ENCODE measurements at places on chromosomes 7 and 10.

DNA sequence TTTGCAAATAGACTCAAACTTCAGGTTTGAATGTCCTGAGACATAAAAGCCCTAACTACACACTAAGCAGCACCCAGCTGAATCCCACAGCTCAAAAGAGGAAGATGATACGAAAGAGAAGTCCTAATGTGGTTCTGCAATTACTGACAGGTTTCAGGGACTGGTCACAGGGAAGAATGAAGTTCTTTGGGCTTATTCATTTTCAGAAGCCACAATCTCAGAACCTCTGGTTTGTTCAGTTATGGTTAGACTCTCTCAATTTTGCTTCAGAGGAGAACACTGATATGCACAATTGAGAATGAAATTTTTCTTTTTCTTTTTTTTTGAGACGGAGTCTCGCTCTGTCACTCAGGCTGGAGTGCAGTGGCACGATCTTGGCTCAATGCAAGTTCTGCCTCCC, 94.6 kb upstream of the FAM180A start:
- DNase-seq: no peak

GRCh38 chr7:157436763-157437480, 100.1 kb downstream of the DNAJB6 start:
- DNase-seq: no peak

DNA sequence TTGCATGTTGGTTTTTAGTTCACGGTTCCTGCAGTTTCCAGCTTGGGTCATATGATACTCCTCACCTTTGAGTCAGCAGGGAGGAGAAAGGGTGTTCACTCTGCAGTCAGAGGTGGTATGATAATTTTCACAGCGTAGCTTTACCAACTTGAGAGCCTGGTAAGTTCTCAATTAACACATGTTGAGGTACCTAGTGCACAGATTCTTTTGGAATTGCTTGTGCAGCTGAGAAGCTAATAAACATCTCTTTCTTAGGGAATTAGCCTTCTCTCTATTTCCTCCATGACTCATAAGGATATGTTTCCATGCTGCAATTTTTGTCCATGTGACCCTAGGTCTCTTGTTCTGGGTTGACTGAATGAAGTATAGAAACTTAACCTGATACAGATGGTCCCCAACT, 166.6 kb downstream of the KIF20B start:
- DNase-seq: no peak

DNA sequence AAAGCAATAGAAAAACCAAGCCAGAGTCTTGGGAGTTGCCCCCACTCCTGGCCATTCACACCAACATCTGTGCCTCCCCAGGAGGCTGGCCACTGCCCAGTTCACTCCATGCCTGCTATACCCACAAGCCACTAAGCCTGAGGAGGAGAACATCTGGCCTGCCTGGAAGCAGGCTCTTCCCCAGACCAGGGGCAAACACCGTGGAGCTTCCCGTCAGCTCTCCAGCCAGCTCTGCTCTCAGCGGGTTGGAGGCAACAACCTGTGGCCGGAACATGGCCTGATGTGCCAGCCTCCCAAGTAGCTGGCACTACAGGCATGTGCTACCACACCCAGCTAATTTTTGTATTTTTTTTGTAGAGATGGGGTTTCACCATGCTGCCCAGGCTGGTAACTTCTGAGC, 9.1 kb upstream of the PTPRN2 start:
- DNase-seq: no peak

- no peak for DNase-seq
Measured at GRCh38 chr10:73593812-73594211, 2.7 kb upstream of the USP54 start.

GRCh38 chr10:117004227-117005025, 561 bp downstream of the SHTN1 start:
- peak; percentile 10 for DNase-seq

DNA sequence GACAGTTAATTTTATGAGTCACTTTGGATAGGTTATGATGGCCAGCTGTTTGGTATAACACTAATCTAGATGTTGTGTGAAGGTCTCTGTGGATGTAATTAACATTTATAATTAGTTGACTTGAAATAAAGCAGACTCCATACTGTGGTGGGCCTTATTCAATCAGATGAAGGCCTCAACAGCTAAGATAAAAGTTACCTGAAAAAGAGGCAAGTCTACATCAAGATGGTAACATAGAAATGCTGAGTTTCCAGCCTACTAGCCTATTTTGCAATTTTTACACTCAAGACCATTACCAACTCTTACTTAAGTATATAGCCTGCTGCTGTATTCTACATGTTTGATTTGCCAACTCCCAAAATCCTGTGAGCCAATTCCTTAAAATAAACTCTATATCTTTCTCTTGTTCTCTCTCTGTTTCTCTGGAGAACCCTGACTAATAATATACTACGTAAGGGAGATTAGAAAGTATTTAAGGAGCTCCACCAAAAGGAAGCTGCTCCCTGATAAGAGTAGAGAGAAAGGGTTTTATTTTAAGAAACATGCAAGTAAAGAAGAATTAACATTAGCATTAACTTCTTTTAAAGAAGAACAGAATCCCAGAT, 42.7 kb downstream of the ZNF438 start:
- no peak for DNase-seq

DNA sequence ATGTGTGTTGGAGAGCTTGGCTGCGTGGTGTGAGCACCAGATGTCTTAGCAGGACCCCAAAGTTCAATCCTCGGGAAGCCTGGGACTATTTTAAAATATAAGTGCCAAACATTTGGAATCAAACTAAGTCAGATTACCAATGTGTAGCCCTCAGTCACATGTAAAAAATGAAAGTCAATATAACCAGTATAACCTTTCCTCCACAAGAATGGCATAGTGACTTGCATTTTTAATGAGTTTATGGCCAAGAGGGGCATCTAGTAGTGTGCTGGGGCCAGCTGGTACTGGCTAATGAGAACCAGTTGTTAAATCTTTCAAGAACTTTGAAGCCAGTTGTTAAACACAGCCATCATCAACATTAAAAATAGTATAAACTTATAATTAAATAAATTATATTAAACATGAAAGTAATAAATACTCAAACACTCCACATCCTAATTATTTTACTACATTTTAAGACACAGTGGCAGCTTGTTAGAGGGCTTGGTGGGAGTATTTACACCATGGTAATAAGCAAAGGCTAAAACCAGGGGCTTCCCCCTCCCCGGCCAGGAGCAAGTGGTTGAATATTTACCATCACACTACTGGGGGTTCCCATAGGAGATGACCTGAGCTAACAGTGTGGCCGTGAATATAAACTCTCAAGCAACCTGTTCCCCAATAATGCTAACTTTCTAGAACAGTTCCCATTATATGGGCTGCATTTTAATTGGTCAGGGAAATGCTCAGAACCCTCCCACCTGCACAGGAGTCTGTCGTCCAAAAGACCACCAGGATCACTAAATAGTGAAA, 7.9 kb upstream of the FAM170B start:
- DNase-seq: no peak

DNA sequence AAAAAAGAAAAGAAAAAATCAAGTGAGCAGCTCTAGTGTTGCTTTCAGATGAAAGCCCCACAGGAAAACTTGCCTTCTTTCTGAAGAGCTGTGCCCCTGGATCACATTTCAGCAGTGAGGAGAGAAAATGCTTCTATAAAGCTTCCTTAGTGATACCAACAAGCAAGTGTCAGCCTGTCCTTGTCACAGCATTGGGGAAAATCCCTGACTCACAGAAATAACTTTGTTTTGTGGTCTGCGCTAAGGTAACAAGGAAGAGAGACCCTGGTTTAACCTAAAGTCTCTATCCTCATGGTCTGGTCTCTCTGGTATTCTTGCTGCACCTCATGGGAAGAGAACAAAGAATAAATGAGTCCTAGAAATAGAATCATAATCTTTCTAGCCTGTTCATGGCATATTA, 885.2 kb upstream of the SORCS1 start:
- DNase-seq: no peak

GRCh38 chr7:13827716-13828115, 161.8 kb downstream of the ETV1 start:
- DNase-seq: no peak

DNA sequence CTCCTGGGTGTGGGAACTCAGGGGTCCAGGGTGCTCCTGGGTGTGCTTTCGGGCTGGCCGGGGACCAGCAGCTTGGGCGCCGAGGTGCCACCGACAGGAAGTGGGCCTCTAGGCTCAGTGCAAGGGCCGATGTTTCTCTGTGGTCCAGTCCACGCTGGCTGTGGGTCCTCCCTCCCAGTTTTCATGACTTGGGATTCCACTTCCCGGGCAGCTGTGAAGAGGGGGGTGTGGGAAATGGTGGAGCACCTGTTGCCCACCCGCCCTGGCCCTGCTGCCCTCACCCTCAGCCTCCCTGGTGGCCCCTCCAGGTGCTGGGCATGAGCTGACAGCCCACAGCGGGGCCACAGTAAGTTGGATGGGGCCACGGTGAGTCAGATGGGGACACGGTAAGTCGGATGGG, 58.5 kb downstream of the NKX6-2 start:
- DNase-seq: no peak

DNA sequence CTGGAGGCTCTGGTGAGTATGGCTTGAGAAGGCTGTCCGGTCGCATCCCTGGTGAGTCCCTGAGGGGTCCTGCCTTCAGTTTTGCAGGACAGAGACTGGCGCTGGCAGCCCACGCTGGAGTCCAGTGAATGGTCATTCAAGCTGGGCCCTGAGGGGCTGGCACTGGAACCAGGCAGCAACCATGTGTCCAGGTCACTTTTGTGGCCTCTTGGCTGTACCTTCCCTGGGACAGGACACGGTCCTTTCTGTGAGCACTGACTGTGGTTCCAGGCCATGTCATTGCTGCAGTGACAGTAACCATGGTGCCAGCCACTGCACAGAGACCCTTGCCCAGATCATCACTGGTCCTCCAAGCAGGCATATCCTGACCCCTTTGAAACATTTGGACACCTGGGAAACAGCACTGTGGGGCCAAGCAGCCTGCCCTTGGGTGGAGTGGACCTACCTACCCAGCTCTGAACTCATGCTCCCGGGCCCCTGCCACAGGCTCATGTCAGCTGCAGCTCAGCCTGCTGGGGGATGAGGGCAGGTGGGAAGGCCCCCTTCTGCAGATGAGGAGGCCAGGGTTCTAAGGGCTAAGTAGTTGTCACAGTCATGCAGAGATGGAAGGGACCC, 72.1 kb downstream of the ADCY1 start:
- no peak for DNase-seq

- no peak for DNase-seq
Measured at GRCh38 chr10:83990126-83990525, 149.2 kb upstream of the GHITM start.

- DNase-seq: no peak
Measured at GRCh38 chr7:20401861-20402746, 71.4 kb downstream of the ITGB8 start.

DNA sequence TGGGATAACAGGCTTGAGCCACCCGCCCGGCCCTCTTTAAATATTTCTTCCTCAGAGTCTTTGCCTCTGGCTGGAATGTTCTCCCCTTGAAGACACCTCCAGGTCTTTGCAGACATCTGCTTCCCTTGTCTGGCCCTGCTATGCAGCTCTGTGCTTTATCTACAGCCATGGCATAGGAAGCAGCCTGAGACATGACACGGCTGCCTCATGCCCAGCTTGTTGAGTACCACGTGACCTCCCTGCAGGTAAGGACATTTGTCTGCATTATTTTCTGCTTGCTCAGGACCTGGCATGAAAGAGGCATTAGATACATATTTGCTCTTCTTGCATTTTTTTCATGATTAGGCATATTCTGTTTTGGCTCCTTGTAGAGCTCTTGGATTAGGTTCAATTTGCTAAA, 113.8 kb upstream of the KLF6 start:
- no peak for DNase-seq

- DNase-seq: no peak
Measured at GRCh38 chr7:129354428-129355157, 79.6 kb upstream of the STRIP2 start.

DNA sequence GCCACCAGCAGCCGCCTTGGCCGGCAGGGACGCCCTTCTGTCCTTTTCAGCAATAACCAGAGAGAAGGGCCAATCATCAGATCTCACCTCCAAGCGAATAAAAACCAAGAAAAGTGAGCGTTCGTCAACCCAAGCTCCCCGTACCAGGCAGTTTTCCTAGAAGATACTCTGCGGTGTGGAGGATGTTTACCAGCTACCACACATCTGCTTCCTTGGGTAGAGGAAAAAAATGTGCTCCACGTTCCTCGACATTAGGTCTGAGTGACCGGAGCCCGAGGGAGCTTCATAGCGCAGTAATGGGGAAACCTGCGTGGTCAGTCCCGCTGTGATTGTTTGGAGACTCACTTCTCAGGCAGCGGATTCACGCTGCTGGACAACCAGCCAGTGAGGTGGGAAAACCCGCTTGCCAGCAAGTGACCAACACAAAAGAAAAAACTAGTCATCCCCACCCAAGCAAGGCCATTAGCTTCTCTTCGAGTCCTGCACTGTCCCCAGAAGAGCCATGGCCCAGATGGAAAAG, 73.0 kb downstream of the ZRANB1 start:
- no peak for DNase-seq

DNA sequence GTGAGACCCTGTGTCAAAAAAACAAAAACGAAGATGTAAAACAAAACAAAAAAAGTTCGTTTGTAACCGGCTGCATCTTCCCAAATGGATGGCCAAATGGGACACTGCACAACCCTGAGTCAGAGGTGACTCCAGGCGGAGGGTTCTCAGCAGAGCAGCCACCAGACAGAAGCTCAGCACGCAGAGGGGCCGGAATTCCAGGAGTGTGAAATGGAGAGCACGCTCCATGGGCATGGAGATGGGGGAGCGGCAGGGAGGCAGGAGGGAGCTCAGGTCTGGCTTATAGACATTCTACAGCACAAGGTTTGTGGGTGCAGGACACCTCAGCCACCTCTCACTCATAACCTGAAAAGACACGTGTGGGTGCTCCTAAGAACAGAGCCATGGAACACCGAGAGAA, 227.0 kb downstream of the MAD1L1 start:
- no peak for DNase-seq

DNA sequence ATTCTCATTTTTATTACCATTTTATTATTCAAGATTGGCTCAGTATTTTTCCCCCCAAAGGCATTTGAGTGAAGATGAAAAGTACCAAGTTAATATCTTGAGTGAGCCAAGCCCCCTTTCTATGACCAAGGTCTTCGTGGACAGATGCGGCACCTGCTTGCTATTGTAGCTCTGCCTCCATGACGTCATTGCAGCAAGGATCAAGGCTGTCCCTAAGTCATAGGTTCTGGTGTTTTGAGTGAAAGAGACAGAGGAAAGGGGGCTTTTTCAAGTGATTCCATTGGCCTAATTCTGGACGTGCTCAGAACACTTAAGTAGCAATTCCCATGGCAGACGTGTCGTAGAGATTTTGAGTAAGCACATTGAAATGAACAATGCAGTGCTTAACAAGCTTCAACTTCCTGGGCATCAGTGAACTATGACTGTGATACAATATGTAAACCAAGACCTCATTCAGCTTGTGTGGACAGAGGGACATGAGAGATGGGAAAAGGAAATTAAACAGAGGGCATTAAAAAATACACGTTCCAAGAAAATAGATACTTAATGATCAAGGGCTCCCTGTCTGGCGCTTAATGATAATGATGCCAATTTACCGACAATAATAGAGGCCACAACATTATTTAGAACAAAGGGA, 248.7 kb upstream of the NPVF start:
- no peak for DNase-seq

GRCh38 chr10:98323221-98324164, 55.5 kb upstream of the LOXL4 start:
- no peak for DNase-seq
